ENCODE measurements at places on chromosomes 2 and 18.

GRCh38 chr2:8148260-8149006, 533.4 kb upstream of the ID2 start:
- no peak for DNase-seq

GRCh38 chr2:101328474-101329007, 20.0 kb upstream of the RNF149 start:
- no peak for DNase-seq

- no peak for DNase-seq
Measured at GRCh38 chr2:230267556-230267955, 42.0 kb downstream of the SP140 start.

DNA sequence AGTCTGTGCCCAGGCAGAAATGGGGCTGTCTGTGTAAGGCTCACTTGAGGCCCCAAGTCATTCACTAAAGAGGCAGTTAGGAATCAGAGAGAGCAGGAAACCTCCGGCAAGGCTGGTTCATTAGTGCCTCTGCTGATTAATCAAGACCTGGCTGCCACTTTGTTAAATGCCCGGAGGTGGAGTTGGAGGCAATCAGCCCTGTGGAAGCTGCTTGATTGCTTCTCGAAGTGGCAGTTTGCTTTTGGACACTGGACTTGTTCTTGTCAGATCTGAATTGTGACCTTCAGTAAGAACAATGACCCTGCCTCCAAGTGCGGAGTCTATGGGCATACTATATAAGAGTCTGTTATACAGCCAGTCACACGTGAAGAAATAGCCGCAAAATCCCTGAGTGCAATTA, 183.9 kb upstream of the LINC00305 start:
- DNase-seq = no peak

DNA sequence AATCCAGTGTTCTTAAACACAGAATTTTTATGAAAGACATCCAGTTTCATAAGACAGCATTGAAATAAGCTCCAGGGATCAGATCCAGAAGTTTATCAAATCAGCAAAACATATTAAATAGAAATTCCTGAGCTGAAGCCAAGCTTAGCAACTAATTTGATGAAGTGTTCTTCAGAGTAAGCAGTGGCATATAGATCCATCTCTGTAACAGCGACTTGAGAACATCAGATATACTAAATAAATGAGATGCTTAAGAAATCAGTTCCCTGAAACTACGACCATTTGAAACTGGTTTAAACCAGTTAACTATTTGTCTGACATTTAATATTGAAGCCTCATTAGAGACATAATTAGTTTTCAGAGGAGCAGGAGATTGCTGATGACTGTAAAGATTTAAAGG, 34.1 kb downstream of the PPP1R1C start:
- DNase-seq = no peak

GRCh38 chr2:101781791-101782426, 84.4 kb downstream of the MAP4K4 start:
- DNase-seq = no peak

DNA sequence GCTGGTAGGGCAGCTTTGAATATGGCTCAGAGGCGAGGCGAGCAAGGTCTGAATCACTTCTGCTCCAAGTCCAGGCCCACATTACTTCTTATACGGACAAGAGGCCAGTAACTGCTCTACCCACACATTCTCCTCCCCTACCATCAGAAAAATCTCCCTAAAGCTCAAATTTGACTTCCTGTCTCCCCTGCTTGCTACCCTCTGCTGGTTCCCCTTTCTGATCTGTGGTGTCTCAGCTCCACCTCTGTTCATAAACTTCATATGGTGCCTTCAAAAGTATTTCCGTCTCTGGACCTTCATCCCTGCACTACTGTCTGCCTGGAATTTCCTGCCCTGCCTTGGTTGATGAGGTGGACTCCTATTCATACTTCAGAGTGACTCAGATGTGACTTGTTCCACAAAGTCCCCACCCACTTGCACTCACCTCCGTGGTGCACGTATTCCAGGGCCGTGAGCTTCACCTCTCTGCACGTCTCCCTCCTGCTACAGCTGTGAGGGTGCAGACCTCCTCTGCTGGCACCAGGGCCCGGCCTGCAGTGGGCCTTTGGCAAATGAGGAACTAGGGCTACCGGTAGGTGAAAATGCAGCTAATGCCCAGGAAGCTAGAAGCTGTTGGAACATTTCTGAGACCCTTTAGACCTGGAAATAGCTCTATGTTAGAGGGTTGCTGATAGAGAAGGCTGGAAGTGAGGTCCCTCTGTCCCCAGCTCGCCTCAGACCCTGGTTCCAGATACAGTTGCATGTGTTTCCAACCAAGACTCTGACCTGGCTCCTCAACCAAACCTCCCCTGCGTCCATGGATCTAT, 24.6 kb upstream of the KCMF1 start:
- DNase-seq = no peak

DNA sequence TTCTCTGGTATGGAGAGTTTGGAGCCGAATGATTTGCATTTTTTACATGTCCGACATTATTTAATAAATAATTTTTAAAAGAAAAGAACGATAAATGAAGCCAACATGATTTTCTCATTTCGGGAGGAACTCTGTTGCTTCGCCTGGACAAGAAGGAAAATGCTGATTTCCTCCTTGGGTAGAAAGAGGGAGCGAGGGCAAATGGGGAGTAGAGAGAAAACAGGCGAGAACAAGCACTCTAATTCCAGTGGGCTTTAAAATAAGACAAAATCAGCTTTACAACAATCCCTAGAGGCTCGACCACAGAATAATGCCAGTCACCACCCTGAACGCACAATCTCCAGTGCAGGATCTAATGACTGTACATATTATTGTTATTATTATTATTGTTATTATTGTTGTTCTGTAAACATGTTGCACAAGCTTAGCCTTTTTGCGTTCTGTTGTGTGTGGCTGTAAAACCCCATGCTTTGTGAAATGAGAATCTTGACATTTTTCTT, 3.7 kb downstream of the DLX1 start:
- no peak for DNase-seq

DNA sequence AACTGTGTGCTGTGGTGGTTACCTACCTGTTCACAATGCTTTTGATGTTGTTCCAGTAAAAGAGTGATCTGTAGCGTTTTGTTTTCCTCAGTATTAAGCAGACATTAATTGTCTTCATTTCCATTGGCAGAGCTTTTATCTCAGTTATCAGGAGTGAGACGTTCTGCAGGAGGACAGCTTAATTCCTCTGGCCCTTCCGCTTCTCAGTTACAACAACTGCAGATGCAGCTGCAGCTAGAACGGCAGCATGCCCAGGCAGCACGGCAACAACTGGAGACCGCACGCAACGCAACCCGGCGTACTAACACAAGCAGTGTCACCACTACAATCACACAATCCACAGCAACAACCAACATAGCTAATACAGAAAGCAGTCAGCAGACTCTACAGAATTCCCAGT, 78.3 kb downstream of the KCMF1 start:
- DNase-seq = no peak

DNA sequence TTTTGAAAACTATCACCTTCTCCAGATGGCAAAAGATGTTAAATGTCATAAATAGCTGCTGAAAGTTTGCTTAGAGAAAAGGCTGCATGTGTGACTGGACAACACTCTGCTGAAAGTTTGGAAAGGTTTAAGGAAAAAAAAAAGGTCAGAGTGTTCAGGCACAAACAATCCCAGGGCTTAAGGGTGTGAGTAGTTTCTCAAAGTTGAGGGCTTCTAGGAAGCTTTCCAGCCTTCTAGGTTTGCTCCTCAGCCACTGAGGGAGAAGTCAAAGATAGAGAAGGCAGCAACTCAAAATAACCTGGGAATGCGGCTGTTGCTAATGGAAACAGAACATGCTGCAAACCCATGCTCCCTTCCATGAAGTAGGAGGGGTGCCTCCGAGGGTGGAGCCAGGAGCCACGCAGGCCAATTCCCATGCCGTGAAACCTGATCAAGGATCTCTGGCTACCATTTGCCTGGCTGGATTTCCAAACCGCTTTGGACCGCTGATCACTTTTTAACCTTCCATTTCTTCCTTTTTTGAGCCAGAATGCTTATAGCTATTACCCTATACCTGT, 88.0 kb downstream of the TEX51 start:
- no peak for DNase-seq

GRCh38 chr18:80213182-80213581, 34.1 kb downstream of the PARD6G start:
- no peak for DNase-seq

GRCh38 chr2:211391189-211391567, 834.8 kb downstream of the CPS1 start:
- no peak for DNase-seq

DNA sequence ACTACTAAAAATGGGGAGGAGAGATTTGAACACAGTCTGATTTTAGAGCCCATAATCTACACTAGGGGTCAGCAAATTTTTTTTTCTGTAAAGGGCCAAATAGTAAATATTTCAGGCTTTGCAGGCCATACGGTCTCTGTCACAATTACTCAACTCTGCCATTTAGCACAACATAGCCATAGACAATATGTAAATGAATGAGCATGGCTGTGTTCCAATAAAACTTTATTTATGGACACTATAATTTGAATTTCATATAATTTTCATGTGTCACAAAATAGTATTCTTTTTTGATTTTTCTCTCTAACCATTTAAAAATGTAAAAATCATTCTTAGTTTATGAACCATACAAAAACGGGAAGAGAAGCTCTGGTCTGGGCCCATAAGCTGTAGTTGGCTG, 309.4 kb downstream of the GPD2 start:
- no peak for DNase-seq

DNA sequence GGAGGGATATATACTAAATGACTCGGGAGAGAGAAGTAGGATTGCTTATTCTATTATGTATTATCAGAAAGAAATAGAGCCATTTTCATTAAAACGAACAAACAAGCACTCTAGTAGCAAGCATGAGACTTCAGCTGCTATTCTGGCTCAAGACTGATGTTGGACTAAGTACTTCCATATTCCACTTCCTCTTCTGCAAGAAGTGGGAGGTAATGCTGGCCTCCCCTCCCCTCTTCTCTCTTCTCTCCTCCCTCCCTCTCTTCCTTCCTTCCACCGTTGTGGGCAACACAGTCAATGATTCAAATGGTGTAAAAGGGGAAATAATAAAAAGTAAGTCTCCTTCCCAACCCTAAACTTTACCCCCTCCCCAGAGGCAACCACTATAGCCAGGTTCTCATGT, 62.6 kb downstream of the EMX1 start:
- no peak for DNase-seq

- no peak for DNase-seq
Measured at GRCh38 chr2:71005271-71006202, 10.9 kb upstream of the TEX261 start.

DNA sequence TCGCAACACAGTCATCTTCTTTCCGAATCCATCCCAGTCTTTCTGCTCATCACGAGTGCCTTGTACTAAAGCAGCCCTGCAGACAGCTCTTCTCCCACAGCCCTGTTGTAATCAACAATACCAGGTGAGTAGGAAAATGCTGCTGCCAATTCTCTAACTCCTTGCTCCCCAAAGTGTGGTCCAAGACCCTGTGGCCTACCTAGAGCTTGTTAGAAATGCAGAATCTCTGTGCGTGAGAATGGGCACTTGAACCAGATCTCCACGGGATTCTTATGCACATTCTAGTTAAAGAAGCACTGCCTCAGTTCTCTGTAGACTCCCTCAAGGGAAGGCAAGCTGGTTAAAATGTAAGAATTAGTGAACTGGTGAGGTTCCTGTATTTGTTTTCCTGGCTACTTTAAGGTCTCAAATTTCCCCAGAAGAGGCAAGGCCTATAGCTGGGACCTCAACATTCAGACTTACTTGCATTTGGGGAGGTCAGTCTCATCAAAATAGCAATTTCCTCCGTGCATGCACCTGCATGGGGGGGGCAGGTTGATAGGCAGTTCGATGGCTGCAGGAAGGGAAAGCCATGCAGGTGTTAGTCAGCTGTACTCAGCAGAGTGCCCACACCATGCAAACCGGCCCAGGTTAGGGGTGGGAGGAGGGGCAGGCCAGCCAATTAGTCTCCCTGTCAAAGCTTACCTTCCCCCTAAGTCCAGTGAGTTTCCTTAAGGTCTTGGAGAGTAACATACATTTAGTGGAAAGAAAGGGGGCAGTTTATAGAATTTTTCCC, 70.8 kb downstream of the DHRS9 start:
- no peak for DNase-seq

DNA sequence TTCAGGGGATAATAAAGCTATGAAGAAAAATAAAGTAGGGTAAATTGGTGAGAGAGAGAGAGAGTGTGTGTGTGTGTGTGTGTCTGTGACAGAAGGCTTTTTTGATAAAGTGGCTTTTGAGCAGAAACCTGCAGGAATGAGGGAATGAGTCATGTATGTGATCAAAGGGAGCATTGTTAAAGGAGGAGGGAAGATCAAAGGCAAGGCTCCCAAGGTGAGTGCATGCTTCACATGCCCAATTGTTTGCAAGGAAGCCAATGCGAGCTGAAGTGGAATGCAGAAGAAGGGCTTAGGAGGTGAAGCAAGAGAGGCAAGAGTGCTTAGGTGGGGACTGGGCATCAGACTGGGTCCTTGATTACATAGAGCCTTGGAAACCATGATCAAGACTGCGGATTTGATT, 96.8 kb downstream of the DNAH6 start:
- no peak for DNase-seq

- no peak for DNase-seq
Measured at GRCh38 chr2:201320257-201320656, 36.9 kb downstream of the FLACC1 start.

DNA sequence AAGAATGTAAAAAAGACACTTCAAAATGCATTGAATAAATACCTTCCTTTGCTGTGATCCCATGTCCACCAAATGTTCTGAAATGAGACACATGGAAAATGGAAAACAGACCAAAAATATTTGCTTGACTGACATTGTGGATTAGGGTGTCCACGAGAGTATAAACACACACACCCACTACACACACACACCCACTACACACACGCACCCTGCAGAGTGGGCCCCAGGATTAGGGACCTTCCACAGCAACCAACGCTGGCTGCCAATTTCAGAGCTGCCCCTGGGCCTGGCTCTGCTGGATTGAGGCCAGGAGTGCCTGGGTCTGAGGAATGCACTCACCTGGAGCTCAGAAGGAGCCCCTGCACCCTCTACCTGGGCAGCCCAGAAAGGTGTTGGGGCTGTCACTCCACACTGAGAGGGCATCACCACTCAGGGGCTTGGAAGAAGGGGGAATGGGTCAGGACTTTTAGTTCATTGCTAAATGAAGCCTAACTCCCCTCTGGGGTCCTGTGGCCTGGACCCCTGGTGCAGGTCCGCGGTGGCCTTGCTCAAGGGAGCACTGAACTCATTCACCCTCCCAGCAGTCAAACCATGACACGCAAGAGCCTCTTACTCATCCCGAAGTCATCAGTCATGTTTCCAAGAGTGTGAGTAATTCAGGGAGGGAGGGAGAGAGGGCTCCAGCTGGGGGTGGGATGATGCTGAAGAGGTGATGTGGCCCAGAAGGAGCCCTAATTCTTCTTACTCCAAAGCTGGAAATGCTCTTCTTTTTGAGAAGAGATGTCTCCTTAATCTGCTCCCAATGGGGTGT, 50.2 kb upstream of the PLB1 start:
- DNase-seq = no peak

DNA sequence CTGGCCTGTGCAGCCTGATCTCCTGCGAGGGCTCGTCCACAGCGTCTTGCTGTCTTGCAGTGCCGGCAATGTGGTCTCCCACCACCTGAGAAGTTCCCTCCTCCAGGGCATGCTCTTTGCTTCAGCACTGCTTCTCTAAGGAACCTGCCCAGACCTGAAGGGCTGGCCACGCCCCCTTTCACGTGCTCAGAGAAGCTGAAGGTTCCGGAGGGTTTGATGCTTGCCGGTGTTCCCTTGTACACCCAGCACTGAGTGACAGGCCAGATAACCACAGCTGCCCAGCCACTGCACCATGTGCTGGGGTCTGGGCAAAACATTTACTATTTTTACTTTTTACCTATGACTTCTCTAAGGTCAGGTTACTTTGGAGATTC, 1.7 kb upstream of the POLR2D start:
- DNase-seq = no peak

GRCh38 chr2:20349513-20349921, 1.1 kb downstream of the PUM2 start:
- no peak for DNase-seq

Measured in dorsolateral prefrontal cortex (tissue), 122 donors.